ENCODE measurements at places on chromosomes 7 and 10.

DNA sequence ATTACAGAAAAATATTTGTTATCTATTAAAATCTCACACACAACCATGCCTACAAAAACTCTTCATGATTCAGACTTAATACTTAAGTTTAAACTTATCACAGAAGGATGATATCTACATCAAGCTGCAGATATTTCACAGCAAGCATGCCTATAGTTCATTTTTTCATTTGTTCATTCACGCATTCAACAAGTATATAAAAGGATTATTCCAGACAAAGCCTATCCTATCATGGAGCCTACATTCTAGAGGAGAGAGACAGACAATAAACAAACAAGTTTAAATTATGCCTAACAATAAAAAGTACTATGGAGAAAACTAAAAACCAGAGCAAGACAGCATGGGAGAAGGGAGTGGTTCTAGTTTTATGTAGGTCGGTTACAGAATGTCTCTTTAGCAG is 10.9 kb downstream of the TRDMT1 start:
- no peak for DNase-seq

- DNase-seq: no peak
Observed at GRCh38 chr7:42834676-42835075, 77.2 kb downstream of the C7orf25 start.

GRCh38 chr7:6340241-6340640 is 67.8 kb upstream of the CYTH3 start:
- no peak for DNase-seq

DNA sequence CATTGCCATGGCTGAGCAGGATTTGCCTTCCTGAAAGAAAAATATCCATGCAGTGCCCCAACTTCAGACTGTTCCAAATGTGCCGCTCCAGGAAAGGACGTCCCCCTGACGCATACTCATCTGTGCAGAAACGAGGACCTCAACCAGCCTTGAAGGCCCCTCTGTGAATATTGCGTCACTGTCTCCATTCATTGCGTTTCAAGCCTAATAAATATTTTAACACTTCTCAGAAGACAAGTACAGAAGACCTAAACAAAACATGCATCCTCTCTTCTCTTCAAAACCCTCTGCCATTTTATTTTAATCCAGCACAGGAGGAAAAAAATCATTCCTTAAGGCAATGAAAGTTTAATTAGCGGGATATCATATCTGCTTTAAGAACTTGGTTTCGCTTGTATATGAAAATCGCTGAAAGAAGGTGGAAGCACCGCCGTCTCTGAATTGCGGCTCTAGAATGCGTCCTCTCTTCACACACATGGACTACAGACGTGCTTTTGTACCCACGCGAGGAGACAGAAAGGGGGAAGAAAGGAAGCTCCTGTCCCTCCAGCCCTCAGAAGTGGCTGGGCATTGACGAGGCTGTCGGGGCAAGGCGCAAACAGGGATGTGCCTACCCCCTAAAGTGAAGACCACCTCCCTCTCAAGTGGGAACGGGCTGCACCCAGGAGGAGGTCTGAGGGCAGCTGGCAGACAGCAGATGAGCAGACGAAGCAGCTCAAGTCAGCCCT is 36.8 kb downstream of the RGS10 start:
- no peak for DNase-seq

GRCh38 chr7:125347269-125347668 is 417.6 kb upstream of the POT1 start:
- no peak for DNase-seq

DNA sequence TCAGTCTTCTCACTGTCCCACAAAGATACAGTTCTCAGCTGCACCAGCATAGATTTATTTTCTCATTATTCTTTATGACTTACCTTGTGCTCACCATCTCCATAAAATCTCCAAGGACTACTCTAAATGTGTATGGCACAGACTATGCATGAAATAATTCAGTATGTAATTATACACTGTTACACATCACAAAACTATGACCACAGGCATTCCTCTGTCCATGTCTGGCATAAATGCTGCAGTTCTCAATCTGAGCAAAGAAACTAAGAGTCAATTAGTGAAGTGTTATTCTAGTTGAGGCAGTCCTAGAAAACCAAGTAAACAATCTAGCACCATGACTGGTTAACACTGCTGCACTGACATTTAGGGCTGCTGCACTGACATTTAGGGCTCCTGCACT is 2.7 kb downstream of the CYCS start:
- DNase-seq: no peak

DNA sequence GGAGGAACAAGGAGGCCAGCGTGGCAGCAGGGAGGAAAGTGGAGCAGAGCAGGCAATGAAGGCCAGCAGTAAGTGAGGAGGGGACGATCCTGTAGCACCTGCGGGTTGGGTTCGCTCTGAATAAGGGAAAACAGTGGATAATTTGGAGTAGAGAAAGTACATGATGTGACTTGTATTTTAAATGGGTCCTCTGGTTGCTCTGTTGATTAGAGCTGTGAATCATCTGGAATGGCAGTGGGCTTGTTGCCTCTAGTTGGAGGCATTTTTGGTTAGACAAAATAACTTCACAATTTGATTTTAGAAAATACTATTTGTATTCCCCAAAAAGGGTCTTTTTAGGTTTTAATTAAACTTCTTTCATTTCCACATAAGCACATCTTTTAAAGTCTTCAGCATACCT is 277.4 kb downstream of the ARL4A start:
- no peak for DNase-seq

DNA sequence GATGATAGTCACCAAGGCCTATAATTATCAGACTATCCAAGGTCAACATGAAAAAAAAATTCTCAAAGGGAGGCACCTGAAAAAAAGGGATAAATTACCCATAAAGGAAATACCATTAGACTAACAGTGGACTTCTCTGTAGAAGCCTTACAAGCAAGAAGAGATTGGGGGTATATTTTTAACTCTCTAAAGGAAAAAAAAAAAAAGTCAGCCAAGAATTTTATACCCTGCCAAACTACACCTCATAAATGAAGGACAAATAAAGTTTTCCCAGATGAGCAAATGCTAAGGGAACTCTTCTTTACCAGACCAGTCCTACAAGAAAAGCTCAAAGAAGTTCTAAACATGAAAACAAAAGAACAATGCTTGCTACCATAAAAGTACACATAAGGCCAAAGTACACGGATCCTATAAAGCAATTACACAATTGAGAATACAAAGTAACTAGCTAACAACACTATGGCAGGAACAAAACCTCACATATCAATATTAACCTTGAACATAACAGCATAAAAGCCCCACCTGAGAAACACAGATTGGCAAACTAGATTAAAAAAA is 263.1 kb downstream of the RNLS start:
- DNase-seq: no peak

DNA sequence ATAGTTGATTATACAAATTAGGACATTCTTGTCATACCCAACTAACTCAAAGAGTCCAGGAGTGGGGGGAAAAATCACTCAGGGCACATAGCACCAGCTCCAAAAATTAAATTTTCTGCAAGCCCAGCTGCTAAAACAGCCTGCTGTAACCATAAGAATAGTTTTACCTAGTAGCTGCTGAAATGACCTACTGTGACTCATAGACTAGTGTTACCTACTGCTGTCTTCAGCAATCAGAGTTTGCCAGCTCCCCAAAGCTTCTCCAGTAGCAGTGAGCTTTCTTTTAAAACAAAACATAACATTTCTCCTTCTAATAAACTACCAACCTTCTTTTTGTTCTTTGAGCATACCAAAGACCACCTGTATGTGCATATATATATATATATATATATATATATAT is 4.2 kb upstream of the ARHGAP12 start:
- DNase-seq: no peak

DNA sequence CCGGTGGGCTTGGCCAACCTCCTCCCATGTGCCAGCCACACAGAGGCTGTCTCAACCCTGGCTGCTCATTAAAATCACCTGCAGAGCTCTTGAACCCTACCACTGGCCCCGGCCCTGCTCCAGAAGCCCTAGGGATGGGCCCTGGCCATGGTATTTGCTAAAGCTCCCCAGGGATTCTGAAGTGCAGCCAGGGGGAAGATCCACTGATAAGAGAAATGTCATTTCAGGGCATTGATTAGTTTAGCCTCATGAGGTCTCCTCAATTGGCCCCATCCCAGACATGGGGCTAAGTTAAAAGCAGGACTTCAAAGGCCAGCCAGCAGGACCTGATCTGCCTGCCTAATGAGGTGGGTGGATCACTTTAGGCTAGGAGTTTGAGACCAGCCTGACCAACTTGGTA is 65.2 kb downstream of the ABRAXAS2 start:
- no peak for DNase-seq
